CD4-positive, alpha-beta T cell (primary cell): ENCODE measurements at places on chromosomes 7 and 10.

DNA sequence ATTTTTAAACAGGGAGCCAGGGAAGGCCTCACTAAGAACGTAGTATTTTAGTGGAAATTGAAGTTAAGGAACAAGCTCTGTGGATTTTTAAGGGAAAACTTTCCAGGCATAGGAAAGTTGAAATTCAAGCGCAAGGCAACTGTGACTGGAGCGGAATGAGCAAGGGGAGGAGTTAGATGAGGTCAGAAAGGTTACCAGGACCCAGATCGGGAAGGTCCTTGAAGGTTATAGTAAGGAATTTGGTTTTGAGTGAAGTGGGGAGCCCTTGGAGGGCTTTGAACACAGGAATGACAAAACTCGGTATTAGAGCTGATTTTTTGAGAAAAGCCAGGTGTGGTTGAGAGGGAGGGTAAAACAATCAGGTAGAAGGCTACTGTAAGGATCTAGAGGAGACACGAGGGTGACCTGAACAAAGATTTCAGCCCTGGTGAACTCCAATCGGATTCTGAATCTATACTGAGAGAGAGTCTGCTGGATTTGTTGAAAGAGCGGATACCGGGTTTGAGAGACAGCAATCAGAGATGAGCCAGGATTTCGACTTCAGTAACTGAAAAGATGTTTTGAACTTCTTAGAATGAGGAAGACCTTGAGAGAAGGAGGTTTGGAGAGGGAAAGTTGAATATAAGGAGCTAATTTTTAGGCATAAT, 1013.9 kb downstream of the NRG3 start:
- no peaks in the 10 kb centered on the region for H3K27me3 ChIP-seq
- H3K36me3 ChIP-seq, result no peaks in the 10 kb centered on the region
- no peaks in the 10 kb centered on the region for H3K4me1 ChIP-seq
- no peak overlapping the region for H3K27ac ChIP-seq

GRCh38 chr10:31131251-31131650, 99.6 kb upstream of the ZNF438 start:
- H3K36me3 ChIP-seq, result no peaks in the 10 kb centered on the region
- H3K4me3 ChIP-seq, result no peak overlapping the region
- DNase-seq, result no peak
- H3K4me1 ChIP-seq, result peaks cover 31% of the 10 kb centered on the region

DNA sequence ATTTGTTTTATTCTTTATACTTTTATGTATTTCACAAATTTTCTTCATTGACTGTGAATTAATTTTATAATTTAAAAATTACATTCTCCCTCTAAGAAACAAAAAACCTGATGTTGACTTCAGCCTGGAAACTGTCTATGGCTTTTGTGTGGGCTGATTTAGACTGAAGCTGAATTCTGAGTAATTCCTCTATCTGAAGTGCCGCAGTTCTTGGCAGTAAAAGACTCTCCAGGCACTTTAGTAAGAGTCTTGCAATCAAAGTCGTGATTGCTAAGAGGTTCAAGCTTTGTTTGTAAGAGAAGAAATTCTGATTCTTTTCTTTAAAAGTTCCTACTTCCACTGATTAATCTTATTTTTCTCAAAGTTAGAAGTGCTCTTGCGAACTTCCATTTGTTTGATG, 3.4 kb upstream of the CEP41 start:
- H3K4me3 ChIP-seq, result no peak overlapping the region
- H3K27me3 ChIP-seq, result no peaks in the 10 kb centered on the region
- no peak for DNase-seq
- no peaks in the 10 kb centered on the region for H3K36me3 ChIP-seq
- peaks cover 13% of the 10 kb centered on the region for H3K4me1 ChIP-seq

- no peaks in the 10 kb centered on the region for H3K27me3 ChIP-seq
- no peak overlapping the region for H3K4me3 ChIP-seq
- no peaks in the 10 kb centered on the region for H3K4me1 ChIP-seq
- no peaks in the 10 kb centered on the region for H3K36me3 ChIP-seq
These were observed 111.2 kb upstream of the BET1 start for GRCh38 chr7:94115316-94115715.

- no peaks in the 10 kb centered on the region for H3K36me3 ChIP-seq
- H3K4me1 ChIP-seq, result no peaks in the 10 kb centered on the region
- H3K27me3 ChIP-seq, result no peaks in the 10 kb centered on the region
- H3K4me3 ChIP-seq, result no peak overlapping the region
- no peak overlapping the region for H3K27ac ChIP-seq
- no peak for DNase-seq
These were observed 53.1 kb downstream of the NPTX2 start for GRCh38 chr7:98670186-98670585.

DNA sequence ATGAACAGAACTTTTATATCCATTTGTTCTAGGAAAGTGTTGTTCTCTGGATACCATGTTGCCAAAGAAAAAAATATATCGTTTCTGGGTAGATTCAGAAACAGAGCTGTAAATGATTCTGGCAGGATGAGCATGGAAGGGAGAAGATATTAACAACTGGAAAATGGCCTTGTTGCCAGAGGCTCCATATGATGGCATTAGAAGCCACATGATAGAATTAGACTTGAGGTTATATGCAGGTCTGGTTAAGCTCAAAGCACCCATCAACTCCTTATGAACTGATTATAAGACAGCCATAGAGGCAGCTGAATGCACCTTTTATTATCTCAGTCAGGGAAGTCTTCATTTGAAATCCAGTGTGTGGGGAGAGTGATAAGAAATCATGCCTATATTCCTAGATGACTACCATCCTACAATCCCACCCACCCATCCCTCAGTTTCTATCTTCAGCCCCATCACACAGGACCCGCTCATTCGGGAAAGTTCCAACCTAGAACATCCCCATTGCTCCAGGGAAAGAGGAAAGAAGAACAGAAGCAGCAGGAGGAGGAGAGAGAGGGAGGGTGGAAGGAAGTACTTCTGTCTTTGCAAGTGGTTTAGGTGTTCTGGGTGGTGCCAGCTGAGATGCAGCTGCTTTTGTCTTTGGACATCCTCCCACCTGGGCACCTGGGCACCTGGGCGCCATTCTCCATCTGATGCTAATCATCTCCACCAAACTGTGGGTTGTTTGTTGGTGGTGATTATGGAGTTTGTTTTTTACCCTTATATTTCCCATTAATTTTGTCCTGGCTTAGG, 25.5 kb upstream of the TRIL start:
- H3K36me3 ChIP-seq, result no peaks in the 10 kb centered on the region
- no peaks in the 10 kb centered on the region for H3K4me1 ChIP-seq
- H3K27me3 ChIP-seq, result no peaks in the 10 kb centered on the region
- no peak for DNase-seq
- no peak overlapping the region for H3K4me3 ChIP-seq
- H3K27ac ChIP-seq, result no peak overlapping the region

DNA sequence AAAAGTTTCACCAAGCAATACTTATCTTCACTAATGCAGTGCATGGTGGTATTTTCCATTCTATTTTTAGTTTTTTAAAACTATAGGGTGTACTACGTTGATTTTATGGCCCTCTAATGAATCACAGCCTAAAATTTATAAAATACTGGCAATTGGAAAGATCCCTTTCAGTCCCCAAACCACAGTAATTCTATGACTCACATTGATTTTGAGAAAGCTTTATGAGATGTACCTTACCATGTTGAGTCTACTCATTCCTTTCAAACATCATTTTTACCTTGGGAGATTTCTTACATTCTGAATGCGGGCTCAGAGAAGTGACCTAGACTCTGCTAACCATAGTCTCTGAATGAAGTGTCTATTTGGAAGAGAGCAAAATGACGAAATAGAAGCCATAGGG, 141.6 kb downstream of the GPR85 start:
- no peak overlapping the region for H3K27ac ChIP-seq
- peaks cover 9% of the 10 kb centered on the region for H3K27me3 ChIP-seq
- no peak for DNase-seq
- no peaks in the 10 kb centered on the region for H3K36me3 ChIP-seq
- peaks cover 8% of the 10 kb centered on the region for H3K4me1 ChIP-seq

GRCh38 chr7:153413540-153414287, 638.5 kb upstream of the DPP6 start:
- no peaks in the 10 kb centered on the region for H3K4me1 ChIP-seq
- H3K36me3 ChIP-seq, result no peaks in the 10 kb centered on the region
- H3K27me3 ChIP-seq, result no peaks in the 10 kb centered on the region

DNA sequence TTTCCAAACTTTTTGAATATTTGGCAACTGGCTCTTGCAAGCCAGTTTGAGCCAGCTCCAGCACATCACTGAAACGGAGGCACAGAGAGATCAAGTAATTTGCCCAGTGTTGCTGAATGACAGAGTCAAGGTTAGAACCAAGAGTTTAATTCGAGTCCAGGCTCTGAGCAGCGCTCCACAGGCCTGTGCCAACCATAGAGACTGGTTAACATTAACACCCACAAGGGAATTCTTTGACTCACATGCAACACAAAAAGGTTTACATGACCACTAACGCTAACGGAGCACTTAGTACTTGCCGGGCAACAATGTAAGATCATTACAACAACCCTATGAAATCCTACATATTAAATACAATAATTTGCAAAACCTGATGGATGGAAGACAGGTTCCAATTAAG, 1.5 kb downstream of the RGS10 start:
- DNase-seq, result peak; percentile 12
- peaks cover 62% of the 10 kb centered on the region for H3K4me1 ChIP-seq
- H3K36me3 ChIP-seq, result peaks cover 7% of the 10 kb centered on the region
- H3K27ac ChIP-seq, result peak overlapping the region; percentile 22

DNA sequence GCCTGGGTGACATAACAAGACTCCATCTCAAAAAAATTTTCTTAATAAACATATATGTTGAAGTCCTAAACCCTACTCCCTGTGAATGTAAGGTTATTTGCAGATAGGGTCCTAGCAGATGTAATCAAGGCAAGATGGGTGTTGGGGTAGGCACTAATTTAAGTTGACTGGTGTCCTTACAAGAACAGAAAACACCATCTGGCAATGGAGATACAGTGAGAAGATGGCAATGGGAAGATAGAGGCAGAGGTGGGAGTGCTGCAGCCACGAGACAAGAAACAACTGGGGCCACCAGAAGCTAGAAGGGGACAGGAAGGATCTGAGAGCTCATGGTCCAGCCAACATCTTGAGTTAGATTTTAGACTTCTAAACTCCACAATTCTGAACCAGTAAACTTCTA, 606.4 kb downstream of the CNTNAP2 start:
- no peak for DNase-seq
- no peak overlapping the region for H3K27ac ChIP-seq
- no peaks in the 10 kb centered on the region for H3K27me3 ChIP-seq
- H3K36me3 ChIP-seq, result no peaks in the 10 kb centered on the region
- no peak overlapping the region for H3K4me3 ChIP-seq

DNA sequence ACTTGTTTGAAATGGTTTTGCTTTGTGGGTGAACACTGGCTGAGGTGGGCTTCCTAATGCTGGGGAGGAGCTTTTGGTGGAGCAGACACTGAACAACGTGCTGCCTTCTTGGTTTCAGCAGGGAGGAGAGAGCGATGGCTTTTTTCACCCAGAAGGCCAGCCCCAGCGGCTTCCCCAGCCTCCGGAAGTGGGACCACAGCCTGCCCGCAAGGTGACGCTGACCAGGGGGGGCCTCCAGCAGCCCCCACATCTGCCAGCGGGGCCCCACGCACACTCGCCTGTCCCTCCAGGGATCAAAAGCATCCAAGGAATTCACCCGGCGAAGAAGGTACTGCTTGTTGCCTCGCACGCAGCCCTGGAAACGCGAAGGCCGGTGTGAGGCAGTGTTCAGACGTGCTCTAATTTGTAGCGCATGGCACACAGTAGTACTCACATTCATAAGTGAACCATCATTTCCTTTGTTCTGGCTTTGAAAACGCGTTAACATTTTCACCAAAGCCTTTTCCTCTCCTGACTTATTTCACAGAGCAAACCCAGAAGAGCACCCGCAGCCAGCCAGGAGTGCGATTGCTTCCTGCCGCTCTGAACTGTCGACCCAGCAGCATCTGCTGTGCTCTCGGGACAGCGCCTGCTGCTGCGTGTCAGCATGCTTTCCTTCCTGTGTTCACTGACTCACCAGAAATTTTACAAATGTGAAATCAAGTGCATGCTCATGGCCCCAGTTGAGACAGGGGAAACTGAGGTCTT, 48.4 kb downstream of the SHH start:
- H3K27me3 ChIP-seq, result no peaks in the 10 kb centered on the region
- peaks cover 36% of the 10 kb centered on the region for H3K4me1 ChIP-seq
- peak; percentile 47 for DNase-seq
- H3K4me3 ChIP-seq, result peak overlapping the region; percentile 18

DNA sequence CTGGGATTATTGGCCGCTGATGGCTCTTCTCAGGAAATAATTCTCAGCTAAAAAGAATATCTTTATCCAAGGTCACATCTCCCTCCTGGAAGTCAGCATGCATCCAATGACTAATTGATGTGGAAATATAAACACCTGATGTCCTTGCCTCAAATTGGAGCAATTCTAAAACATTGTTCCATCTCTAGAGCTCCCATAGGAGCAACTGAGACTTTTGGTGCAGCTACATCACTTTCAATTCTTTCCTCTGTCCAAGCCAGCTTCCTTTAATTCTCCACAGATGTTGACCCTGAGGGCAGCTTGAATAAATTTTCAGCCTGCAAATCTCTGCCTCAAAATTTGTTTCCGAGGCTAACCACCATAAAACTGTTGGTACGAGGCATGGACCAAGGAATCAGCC, 43.9 kb upstream of the KCND2 start:
- H3K4me3 ChIP-seq, result no peak overlapping the region
- no peaks in the 10 kb centered on the region for H3K27me3 ChIP-seq
- no peak for DNase-seq

DNA sequence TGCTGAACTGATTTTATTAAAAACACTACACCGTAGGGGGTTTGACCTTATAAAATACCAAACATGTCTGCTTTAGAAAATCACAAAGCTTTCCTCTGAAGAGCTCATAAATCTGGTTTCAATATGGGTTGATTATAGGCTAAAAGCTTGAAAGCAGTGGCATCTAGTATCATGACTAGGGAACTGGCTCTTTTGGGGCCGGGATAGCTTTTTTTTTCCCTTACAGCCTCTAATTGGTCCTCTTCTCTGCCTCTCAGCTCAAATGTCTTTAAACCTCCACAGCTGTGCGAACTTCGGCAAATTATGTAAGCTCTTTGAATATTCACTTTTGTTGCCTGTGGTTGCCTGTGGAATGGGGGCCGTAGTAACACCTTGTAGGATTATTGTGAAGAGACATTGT, 8.4 kb downstream of the BAMBI start:
- no peak for DNase-seq
- no peak overlapping the region for H3K4me3 ChIP-seq
- no peak overlapping the region for H3K27ac ChIP-seq
- H3K27me3 ChIP-seq, result peaks cover 13% of the 10 kb centered on the region
